ENCODE measurements at places on chromosomes 12 and 14. TPM values are rescaled to one million over a fixed set of nuclear protein-coding genes. Genes with fewer than 3 reads are reported as not detected.

Gene ZNF385A
- polyA plus RNA-seq: 5.3 TPM

Gene TRPV4
- 0.19 TPM for polyA plus RNA-seq

Gene TPH2
- not detected for polyA plus RNA-seq

Gene MYH6
- 5,104 TPM for polyA plus RNA-seq

Gene SAMD15
- polyA plus RNA-seq: 0.08 TPM

Gene CCDC177
- 0.06 TPM for polyA plus RNA-seq

Gene SLC6A13
- 4.3 TPM for polyA plus RNA-seq

Gene KRT72
- polyA plus RNA-seq: not detected

Gene CD69
- 0.30 TPM for polyA plus RNA-seq

Gene TAS2R10
- not detected for polyA plus RNA-seq
